ENCODE measurements at places on chromosomes 7 and 10.

GRCh38 chr10:19048891-19049290 lies 290 bp downstream of the MALRD1 start:
- DNase-seq = no peak

GRCh38 chr10:117541909-117542705 lies 439 bp upstream of the EMX2 start:
- DNase-seq = peak; percentile 21

DNA sequence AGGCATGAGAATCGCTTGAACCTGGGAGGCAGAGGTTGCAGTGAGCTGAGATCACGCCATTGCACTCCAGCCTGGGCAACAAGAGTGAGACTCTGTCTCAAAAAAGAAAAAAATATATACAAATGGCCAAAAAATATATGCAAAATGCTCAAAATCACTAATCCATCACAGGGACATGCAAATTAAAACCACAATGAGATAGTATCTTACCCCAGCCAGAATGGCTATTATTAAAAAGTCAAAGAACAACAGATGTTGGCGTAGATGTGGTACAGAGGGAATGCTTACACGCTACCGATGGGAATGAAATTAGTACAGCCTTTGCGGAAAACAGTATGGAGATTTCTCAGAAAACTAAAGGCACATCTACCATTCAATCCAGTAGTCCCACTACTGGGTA lies 17.4 kb downstream of the SNX8 start:
- DNase-seq = no peak

DNA sequence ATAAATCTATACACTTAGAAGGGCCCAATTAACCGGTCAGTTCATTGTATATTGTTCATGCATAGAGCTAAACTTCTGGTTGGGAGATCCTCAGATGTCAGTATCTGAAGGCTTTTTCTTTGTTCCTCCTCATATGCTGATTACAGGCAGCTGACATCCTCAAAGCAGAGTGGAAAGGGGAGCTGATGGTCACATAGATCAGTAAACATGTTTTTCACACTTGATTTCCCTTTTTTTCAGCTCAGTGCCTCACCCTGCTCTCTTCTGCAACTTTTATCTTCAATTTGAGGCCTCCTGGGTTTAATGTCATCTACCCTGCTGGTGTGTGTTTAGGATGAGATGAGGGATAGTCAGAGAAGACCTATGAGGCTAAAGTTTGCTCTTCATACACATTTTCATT lies 297.9 kb upstream of the FZD1 start:
- DNase-seq = no peak

- DNase-seq = no peak
These were observed 71.6 kb downstream of the NKX6-2 start for GRCh38 chr10:132714096-132714985.

- peak; percentile 58 for DNase-seq
These were observed 2.8 kb upstream of the GNAI1 start for GRCh38 chr7:80131675-80132435.

- no peak for DNase-seq
These were observed 198.3 kb upstream of the CELF2 start for GRCh38 chr10:10819206-10819856.

GRCh38 chr7:36208426-36208825 lies 55.4 kb downstream of the EEPD1 start:
- DNase-seq = peak; percentile 8

GRCh38 chr10:62732841-62733653 lies 71.5 kb upstream of the ADO start:
- DNase-seq = peak; percentile 53

GRCh38 chr10:3136763-3137611 lies 35.6 kb downstream of the PITRM1 start:
- DNase-seq = peak; percentile 15

- no peak for DNase-seq
These were observed 893.4 kb downstream of the XPNPEP1 start for GRCh38 chr10:109029870-109030269.

DNA sequence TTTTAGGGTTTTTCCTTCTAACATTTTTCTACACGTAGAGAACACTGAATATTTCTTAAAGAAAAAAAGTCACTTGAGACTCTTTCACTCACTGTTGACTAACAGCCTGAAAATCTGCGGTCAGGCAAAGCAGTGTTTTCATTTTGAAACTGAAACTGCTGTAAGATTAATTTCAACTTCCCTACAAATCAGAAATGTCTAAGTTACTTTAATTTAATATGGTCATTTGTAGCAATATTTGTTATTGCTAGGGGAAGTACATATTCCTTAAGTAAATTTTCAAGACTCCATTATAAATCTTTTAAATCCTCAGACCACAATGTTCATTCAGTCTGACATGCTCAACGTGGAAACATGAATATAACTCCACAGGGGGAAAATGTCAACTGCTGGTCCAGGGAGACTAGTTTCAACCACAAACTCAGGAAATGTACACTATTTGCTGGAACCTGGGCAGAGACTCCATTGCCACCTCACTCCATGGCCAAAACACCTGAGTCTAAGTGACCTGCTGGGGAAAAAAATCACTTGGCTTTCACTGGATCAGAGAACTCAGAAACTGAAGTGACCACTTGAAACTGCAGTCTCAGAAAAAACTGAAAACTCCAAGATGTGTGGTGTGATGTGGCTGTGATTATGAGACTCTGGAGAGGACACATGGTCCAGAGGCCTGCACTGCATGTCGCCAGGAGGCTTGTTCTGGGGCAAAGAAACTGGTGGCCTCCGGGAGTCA lies 161.2 kb downstream of the TAX1BP1 start:
- peak; percentile 62 for DNase-seq

GRCh38 chr7:93146036-93146435 lies 2.1 kb downstream of the SAMD9L start:
- no peak for DNase-seq

DNA sequence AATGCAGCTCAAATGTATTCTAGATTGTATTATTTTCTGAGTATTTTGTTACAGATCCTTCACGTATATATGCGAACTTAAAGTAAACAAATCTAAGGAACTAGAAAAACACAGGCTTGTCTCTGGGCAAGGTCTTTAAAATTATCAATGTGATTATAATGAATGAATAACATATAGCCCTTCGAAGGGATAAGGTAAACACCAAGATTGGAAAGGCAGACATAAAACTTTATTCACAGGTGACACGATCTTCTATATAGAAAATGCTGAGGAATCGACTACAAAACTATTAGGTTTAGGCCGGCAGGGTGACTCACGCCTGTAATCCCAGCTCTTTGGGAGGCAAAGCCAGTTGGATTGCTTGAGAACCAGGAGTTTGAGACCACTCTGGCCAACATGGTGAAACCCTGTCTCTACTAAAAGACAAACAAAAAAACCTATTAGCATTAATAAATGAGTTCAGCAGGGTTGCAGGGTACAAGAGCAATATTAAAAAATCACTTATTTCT lies 80.4 kb downstream of the CNNM2 start:
- no peak for DNase-seq

DNA sequence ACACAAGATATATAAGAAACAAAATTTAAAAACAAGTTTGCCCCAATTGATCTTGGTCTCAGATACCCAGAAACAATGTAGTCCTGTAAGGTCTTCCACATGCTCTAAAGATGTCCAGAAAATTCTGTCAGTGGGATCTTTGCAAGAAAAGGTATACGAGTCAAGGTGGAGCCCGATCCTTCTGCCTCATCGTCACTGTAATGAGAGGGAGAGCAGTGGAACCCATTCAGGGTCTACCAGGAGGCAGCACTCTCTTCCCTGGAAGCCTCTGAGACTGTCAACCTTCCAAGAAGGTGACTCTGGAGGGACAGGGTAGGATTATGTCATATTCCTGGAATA lies 112.8 kb downstream of the JCAD start:
- no peak for DNase-seq

DNA sequence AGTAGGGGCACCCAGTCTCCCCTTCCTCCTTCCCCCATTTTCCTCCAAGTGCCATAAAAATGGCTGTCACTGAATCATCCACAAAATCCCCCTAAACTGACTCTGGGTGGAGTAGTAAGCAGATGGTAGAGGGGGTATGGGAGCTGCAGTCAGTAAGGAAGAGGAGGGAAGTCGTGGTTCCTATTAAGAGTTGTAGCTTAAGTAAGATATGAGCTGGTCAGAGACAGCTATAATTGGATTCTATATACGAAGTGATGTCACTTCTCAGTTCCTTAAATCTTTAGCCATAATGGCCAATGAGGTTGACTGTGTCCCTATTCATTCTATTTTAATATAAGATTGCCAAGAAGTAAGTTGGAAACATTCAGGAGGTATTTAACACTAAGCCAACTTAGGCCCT lies 131.7 kb downstream of the SLC16A9 start:
- DNase-seq = no peak

- peak; percentile 31 for DNase-seq
These were observed 349.7 kb downstream of the MDFIC start for GRCh38 chr7:115271332-115272235.

GRCh38 chr10:15868006-15868405 lies 7.7 kb upstream of the MINDY3 start:
- DNase-seq = no peak

GRCh38 chr7:21624320-21624719 lies 81.5 kb downstream of the DNAH11 start:
- DNase-seq = no peak

- DNase-seq = no peak
These were observed 62.2 kb downstream of the NT5C2 start for GRCh38 chr10:103130910-103131309.

All from EL (cell line).